ENCODE measurements at places on chromosomes 5 and 9.
A peak's percentile ranks its signal among the peaks of the same experiment; 100 is the strongest.

GRCh38 chr9:4933177-4933576, 51.9 kb upstream of the JAK2 start:
- no peak for DNase-seq

DNA sequence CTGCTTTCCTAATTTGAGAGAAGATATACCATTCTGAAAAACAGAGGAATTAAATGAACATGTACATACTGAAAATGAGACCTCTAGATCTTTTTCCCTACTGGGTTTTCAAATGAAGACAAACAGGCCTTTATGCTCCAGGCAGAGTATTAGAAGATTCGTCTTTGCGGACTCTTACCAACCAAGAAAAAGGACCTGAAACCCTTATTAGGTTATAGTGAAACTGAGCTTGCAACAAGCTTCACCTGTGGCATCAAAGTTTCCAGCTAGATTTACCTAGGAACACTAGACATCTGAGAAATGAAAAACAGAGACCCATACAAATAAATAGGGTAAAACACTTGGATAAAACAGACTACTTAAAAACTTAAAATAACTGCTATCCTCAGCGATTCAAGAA, 46.3 kb downstream of the SMIM15 start:
- DNase-seq = no peak

DNA sequence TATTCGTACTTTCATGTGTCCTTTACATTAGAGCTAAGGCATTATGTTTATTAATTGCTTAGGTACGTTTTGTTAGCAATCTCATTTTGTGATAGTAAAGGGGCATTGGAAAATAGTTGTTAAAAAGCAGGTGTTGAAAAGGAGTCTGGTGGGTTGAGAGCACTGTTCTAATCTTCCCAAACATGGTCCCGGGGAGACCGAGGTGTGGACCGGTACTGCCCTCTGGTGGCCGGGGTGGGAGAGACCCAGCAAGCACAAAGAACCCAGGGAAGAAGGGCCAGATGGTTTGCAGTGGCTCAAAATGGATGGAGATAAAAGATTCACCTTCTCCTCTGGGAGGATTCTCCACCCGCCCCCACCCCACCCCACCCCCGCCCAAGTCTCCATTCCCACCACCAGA, 26.1 kb downstream of the IDNK start:
- DNase-seq = peak; percentile 63

DNA sequence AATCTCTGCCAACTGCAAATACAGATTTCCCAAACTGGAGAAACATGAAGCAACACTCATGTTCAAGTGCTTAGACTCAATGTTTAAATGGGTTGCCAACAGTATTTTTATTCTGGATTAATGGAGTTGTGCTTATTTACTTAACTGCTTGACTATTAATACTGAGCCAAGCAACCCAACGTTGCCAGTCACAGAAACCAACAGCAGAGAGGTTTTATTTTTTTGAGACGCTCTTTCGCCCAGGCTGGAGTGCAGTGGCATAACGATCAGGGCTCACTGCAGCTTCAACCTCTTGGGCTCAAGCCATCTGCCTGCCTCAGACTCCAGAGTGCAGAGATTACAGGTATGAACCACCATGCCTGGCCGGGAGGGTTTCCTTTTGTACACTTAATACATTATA, 8.5 kb upstream of the TMEM268 start:
- no peak for DNase-seq

DNA sequence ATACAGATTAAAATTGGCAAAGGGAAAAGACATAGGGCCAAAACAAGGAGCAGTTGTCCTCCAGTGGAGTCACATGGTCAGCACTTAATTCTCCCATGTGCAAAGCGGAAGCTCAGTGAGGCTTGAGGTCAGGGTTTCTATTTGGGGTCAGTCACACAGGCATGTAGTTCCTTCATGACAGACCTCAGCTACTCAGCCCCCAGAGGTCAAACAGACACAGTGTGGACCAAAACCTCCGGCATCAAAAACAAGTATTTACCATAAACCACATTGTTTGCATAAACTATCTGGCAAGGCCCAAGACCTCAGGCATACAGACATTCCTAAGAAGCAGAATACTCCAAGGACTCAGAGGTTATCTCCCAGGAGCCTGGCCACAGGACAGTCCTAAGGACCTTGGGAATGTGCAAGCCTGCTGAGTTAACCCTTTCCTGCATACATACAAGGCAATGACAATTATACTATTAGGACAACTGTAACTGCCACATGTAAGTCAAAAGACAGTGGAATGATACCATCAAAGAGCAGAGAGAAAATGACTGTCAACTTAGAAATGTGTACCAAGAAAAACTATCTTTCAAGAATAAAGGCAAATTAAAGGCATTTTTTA, 28.7 kb upstream of the FNIP1 start:
- no peak for DNase-seq

DNA sequence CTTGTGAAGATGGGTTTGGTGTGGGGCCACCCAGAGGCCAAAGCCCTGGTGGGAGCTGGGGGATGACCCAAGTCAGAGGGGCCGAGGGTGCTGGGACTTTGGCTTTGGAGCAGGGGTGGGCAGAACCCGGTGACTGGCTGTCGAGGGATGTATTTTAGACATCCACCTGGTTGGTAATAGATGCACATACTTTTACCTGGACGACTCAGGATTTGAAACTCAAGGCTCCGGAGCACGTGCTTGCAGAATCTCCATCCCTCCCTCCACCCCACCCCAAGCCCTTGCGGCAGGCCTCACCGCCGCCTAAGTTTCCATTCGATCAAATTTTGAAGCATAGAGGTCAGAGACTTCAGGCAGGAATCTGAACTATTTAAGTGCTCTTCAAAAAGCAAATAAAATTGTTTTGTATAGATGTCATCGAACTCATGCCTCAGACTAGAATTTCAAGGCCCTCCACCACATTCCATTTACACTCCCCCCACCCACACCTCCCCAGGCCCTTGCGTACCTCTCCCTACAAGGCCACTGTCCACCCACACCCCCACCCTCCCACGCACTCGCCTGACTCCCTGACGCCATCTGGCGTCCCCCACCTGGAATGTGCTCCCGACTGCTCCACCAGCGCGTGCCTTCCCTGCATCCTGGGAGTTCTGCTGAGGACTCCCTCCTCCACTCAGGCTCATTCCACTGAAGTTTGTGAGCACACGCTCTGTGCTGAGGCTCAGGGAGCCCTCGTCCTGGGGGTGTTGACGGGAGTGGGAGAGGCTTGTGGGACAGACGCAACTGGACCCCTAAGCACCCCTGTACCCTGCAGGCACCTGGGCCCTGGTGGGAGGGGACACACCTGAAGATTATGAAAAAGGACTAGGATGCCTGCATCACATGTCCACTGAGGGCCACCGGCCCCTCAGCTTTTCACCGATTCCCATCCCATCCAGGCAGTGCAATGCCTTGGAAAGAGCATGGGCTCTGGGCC, 56.4 kb upstream of the RPL26L1 start:
- DNase-seq = no peak

DNA sequence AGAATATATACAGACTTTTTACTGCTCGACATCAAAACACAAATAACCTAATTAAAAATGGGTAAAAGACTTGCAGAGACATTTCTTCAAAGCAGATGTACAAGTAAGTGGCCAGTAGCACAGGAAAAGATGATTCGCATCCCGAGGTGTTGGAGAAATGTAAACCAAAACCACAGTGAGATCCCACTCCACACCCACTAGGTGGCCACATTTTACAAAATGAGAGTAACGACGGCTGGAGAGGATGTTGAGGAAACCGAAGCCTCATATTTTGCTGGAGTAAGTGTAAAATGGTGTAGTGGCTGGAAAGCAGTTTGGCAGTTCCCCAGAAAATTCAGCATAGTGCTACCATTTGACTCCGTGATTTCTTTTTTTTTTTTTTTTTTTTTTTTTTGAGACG, 21.3 kb upstream of the GBGT1 start:
- peak; percentile 44 for DNase-seq

DNA sequence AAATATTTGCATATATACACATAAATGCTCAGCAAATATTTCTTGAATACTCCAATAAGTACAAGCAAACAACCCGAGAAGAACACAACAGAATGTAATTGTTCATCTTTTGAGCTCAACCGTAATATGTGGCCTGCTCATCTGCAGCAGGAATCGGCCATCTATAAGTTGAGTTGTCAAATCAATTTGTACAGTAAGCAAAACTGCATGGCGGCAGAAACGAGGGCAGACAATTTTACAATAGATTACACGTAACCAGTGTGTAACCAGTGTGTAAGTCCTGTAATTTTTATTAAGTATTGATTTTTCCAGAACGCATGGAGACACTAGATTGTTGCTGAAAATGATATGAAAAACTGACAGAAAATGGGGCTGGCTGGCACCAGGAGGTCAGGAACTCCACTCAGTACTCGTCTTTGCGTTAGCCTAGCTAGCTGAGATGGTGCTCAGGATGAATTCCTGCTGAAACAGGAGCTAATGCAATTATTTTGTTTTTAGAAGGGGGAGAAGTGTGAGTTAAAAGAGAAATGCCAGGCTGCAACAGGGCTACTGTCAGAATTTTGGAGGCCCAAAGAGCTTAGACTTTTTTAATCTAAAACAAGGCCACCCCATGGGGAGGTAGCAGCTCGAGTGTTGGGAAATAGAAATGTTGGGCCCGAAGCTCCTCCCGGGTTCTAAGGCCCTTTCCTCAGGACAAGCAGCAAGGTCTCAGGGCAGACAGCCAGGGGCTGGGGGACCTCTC, 682 bp downstream of the DHX29 start:
- DNase-seq = no peak

GRCh38 chr9:89789922-89790510, 185.2 kb downstream of the GADD45G start:
- no peak for DNase-seq
